ENCODE measurements at places on chromosomes 2 and 18. TPM values are rescaled to one million over a fixed set of nuclear protein-coding genes. Genes with fewer than 3 reads are reported as not detected.

HOXD13 gene
- not detected for total RNA-seq

GRCh38 chr2:42693013-42693615 is 70.8 kb downstream of the OXER1 start:
- no peak for DNase-seq

DNA sequence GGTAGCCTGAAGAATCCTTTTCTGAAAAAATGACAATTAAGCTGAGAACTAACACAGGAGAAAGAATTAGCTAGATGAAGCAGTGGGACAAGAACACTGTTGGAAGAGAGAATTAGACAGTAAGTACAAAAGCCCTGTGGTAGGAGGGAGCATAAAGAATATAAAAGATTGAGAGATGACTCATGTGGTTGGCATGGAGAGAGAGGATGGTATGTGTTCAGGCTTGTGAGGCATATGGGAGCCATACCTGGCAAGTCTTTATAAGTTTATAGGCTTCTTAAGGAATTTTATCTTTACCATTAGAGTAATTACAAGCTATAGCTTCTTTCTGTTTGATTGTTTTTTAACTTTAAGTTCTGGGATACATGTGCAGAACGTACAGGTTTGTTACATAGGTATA is 325.0 kb downstream of the ARL6IP6 start:
- no peak for DNase-seq

DNA sequence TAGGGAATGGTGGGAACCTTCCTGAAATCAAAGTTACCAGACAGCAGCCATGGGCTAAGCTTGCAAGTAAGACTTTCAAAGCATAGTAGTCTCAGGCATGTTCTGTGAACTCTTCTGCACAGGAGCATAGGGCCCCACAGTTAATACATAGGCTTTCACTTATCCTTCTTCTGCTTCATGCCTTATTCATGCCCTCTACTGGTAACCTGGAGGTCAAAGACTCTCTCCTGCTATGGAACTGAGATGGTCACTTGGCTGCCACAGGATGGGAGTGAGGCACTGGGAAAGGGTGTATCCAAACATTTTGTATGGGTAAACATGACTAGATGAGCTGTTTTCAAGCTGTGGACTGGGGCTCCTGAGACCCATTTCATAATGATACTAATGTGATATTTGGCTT is 49.1 kb upstream of the ZNF638 start:
- no peak for DNase-seq

PTH2R gene
- total RNA-seq: 0.71 TPM

CD8A gene
- total RNA-seq: 0.20 TPM

C2orf80 gene
- total RNA-seq: not detected

Measured in Calu3 (cell line).